ENCODE measurements at places on chromosomes 7 and 10.

DNA sequence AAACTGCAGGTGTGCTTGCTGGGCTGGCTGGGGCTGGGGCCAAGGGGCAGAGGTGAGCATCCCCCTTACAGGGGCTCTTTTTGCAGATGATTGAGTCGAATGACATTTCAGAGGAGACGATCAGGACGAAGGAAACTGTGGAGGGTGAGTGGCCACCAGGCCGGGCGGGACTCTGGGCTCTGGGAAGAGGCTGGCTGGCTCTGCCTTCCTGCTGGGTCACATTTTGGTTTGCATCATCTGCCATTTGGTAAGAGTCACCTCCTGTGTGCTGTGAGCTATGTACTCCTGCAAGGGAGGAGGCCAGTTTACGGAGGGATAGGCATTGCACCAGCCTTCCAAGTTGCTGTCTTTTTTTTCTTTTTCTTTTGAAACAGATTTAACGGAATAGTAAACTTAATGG, 73.0 kb upstream of the GTF2IRD1 start:
- H3K27ac ChIP-seq, result no peak overlapping the region
- no peaks in the 10 kb centered on the region for H3K4me1 ChIP-seq
- no peaks in the 10 kb centered on the region for H3K27me3 ChIP-seq
- peaks cover 10% of the 10 kb centered on the region for H3K36me3 ChIP-seq
- no peak for DNase-seq

GRCh38 chr7:111529507-111530355, 32.6 kb downstream of the IMMP2L start:
- H3K4me3 ChIP-seq, result no peak overlapping the region
- DNase-seq, result peak; percentile 10
- H3K27ac ChIP-seq, result no peak overlapping the region
- H3K4me1 ChIP-seq, result no peaks in the 10 kb centered on the region
- H3K27me3 ChIP-seq, result no peaks in the 10 kb centered on the region

- no peak overlapping the region for H3K4me3 ChIP-seq
- no peaks in the 10 kb centered on the region for H3K4me1 ChIP-seq
- no peaks in the 10 kb centered on the region for H3K36me3 ChIP-seq
- H3K27ac ChIP-seq, result no peak overlapping the region
Observed at GRCh38 chr10:100579261-100580090, 43.7 kb downstream of the HIF1AN start.

- peaks cover 3% of the 10 kb centered on the region for H3K4me1 ChIP-seq
- peaks cover 2% of the 10 kb centered on the region for H3K36me3 ChIP-seq
- H3K27me3 ChIP-seq, result no peaks in the 10 kb centered on the region
- H3K27ac ChIP-seq, result no peak overlapping the region
Observed at GRCh38 chr10:35569111-35569707, 35.9 kb upstream of the GJD4 start.

DNA sequence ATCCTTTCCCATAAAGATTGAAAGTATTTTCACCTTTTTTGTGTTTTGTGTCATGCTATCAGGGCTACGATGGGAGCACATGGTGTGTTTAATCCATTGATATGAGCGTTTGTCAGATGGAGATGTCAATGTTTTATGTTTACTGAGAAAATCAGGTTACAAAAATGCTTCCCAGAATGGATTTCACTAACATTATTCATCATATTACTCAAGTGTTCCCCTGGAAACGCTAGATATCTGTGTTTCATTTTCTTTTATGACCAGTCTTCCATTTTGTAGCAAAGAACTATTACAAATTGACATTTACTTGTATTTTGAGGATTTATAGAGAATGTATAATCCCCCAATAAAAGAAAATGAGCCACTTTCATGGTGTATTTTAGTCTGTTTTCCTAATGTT, 293.5 kb upstream of the AKR1E2 start:
- no peaks in the 10 kb centered on the region for H3K27me3 ChIP-seq
- H3K4me3 ChIP-seq, result no peak overlapping the region
- no peaks in the 10 kb centered on the region for H3K36me3 ChIP-seq
- peak overlapping the region; percentile 65 for H3K27ac ChIP-seq

DNA sequence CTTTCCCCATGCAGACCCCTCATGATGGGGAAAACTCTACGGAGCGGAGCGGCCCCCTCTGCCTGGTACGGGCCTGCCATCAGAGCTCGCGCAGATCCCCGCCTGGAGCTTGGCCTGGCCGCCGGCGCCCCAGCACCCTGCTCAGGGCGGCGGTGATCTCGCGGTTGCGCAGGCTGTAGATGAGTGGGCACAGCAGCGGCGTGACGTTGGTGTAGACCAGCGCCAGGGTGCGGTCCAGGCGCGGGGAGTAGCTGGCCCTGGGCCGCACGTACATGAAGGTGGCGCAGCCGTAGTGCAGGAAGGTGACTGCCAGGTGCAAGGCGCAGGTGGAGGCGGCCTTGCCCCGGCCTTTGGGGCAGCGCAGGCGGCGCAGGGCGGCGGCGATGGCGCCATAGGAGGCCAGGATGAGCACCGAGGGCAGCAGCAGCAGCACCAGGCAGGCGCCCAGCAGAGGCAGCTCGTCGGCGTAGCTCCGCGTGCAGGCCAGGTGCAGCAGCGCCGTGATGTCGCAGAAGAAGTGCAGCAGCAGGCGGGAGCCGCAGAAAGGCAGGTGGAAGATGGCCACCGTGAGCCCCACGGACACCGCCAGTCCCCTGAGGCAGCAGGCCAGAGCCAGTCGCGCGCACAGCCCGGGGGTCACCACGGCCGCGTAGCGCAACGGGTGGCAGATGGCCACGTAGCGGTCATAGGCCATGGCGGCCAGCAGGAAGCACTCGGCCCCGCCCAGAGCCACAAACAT, 33.4 kb downstream of the TAS2R41 start:
- no peak overlapping the region for H3K27ac ChIP-seq
- H3K36me3 ChIP-seq, result no peaks in the 10 kb centered on the region
- H3K4me1 ChIP-seq, result no peaks in the 10 kb centered on the region
- no peak overlapping the region for H3K4me3 ChIP-seq
- DNase-seq, result no peak
- H3K27me3 ChIP-seq, result no peaks in the 10 kb centered on the region

DNA sequence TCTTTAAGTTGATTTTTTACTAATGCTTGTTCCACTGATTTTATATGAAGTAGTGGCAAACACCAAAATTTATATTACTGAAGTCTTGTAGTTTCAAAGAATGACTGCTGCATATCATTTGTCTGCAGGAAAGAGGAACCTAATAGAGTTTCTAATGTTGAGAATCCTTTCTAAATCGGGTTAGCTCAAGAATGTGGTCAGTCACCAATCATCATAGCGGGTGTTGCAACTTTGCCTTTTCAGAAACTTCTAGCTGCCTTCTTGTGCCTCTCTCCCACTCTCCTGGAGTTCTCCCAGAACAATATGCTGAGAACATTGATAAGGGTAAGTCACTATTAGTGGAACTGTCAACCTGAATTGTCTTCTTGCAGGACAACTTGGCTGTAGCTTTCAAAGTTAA, 524.8 kb upstream of the SORCS1 start:
- no peak overlapping the region for H3K27ac ChIP-seq
- H3K4me3 ChIP-seq, result no peak overlapping the region
- H3K27me3 ChIP-seq, result no peaks in the 10 kb centered on the region
- no peaks in the 10 kb centered on the region for H3K36me3 ChIP-seq

DNA sequence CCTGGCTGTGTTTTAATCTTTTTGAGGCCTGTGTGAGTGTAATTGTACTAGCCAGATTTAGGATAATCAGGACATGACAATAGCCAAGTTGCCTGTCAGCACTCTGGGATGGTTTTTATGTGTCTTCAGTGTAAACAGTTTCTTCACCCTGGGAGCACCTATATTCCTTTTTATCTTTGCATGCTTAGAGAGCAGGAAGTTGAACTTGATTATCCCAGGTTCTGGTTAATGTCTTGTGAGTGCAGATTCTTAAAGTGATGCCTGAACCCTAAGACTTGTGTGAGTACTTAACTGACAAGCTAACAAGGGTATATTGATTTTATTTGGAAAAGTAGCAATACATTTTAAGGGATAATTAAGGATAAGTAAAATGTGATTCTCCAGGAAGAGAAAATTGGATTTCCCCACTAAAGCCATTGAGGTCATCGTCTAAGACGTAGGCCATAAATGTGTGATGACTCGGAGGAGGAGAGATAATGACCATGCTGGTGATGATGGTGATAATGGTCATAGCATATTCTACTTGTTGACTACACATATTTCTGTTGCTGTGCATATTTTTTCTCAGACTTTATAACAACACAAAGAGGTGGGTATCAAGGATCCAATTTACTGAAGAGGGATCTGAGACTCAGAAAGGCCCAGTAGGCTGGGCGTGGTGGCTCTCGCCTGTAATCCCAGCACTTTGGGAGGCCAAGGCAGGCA, 234.7 kb downstream of the CAMK1D start:
- H3K4me1 ChIP-seq, result no peaks in the 10 kb centered on the region
- DNase-seq, result no peak

DNA sequence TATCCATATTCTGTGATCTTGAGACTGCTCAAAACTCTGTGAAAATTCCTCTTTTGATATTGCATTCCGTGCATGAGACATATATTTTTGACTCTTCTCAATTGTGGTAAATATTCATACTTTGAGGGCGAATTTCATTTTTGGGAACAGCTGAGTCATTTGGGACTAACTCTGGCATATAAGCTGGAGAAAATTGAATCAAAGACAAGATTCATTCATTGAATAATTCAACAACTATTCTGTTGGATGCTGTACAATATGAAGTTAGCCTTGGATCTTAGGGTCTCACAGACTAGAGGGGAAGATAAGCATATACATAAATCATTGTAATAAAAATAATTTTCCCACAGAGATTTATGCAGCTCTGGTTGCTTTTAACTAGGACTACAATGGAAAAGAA, 183.2 kb upstream of the NEBL start:
- H3K4me3 ChIP-seq, result no peak overlapping the region
- DNase-seq, result peak; percentile 14
- H3K27ac ChIP-seq, result no peak overlapping the region

GRCh38 chr10:58348571-58349033, 13.8 kb downstream of the UBE2D1 start:
- no peaks in the 10 kb centered on the region for H3K4me1 ChIP-seq
- no peaks in the 10 kb centered on the region for H3K27me3 ChIP-seq
- no peaks in the 10 kb centered on the region for H3K36me3 ChIP-seq
- no peak overlapping the region for H3K4me3 ChIP-seq
- H3K27ac ChIP-seq, result no peak overlapping the region

- no peaks in the 10 kb centered on the region for H3K36me3 ChIP-seq
- H3K27ac ChIP-seq, result no peak overlapping the region
- no peaks in the 10 kb centered on the region for H3K27me3 ChIP-seq
Observed at GRCh38 chr10:21494191-21495001, 31.1 kb downstream of the SKIDA1 start.

GRCh38 chr10:3786295-3787015, 1.4 kb upstream of the KLF6 start:
- no peaks in the 10 kb centered on the region for H3K4me1 ChIP-seq
- peak; percentile 62 for DNase-seq
- peak overlapping the region; percentile 68 for H3K4me3 ChIP-seq
- peak overlapping the region; percentile 99 for H3K27ac ChIP-seq

DNA sequence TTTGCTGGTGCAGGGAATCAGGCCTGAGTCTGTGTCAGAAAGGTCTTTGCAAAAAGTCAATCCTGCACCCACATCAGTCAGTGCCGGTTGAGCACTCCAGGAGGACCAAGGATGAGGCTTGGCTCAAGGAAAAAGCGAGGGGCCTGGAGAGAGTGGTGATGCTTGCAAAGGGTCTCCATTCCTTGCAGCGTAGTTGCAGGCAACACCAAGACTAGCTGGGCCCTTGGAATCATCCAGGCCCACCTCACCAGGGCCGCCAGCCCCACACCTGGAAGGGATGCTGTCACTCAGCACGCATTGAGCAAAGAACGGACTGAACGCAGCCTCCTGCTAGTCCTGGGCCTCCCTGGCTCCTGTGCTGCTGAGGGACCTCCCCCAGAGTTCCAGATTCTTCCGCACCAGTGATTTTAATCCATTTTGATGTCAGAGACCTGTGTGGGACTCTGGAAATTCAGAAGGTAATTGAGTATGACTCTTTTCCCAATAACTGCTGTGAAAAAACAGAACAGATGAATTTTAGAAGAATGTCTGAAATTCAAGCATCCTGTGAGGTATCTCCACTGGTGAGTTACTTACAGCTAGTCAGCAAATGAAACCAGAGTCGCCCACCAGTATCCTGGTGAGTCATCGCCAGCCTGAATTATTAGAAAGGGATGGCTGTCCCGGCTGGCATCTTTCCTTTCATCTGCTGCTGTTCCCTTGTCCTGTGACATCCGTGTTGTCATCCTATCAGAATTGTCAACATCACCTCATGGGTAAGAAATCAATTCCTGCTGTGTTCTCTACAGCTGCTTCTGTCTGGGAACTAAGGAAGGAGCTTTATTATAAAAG, 150.8 kb upstream of the NPS start:
- H3K4me3 ChIP-seq, result no peak overlapping the region
- no peaks in the 10 kb centered on the region for H3K27me3 ChIP-seq
- peaks cover 2% of the 10 kb centered on the region for H3K4me1 ChIP-seq
- H3K36me3 ChIP-seq, result no peaks in the 10 kb centered on the region
- H3K27ac ChIP-seq, result no peak overlapping the region
